Uterus (tissue), 4 donors: ENCODE measurements at places on chromosomes 1 and 21. TPM values are rescaled to one million over a fixed set of nuclear protein-coding genes. Genes with fewer than 3 reads are reported as not detected.

DNA sequence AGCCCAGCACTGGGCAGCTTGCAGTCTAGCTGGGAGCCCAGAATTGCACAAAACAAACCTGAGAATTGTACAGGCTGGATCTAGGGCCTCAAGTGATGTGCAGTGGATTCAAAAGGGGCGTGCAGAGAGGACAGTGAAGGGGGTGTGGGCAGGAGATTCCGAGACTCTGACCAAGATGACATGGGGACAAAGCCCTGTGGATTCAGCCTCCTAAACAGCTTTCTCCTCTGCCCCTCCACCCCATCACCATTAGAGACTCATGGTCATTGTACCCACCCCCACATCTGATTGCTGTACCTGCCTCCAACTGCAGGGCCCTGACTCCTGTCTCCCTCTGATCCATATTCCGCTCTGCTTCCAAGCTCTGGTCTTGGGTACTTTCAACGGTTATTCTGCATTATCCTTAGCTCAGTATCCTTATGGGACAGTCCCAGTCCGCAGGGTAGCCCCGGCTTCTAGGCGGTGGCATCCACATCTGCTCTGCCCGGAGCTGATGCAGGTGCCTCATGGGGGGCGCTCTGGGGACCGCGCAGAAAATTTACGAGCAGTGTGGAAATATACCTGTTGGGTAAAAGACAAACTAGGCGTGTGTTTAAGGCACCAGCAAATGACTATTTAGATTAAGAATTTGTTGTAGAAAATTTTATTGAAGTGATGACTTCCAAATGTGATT is 1.7 kb upstream of the BMP8A start:
- DNase-seq = no peak

DNA sequence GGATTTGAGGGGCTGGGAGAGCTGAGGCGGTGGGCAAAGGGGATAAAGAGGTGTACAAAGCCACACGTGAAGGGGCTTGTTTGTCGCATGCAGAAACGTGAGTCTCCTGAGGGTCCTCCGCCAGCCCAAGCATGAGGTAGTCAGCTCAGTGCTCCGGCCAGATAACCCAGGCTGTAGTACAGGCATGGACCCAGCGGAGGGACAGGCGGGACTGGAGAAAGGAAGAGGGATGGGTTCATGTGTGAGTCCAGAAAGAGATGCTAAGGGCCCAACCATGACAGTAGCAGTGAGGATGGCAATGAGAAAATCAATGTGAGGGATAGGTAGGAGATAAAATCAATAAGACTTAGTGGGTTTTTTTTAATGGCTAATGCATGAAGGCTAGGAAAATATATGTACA is 13.7 kb upstream of the ELK4 start:
- no peak for DNase-seq

GRCh38 chr1:2003541-2004131 is at the start of gene CFAP74:
TSS of gene CFAP74 (minus strand) at chr1:2003786. CDS start at chr1:1990956, 12,830 bp downstream.
- no peak for DNase-seq

Gene GCSAML
- 0.21 TPM for total RNA-seq

GRCh38 chr21:32516756-32517649 is 68.3 kb downstream of the TCP10L start:
- DNase-seq = peak; percentile 41

Gene FCRL2
- total RNA-seq = 0.59 TPM

Gene COL6A1
- total RNA-seq = 880 TPM

Gene MEX3A
- total RNA-seq = 0.29 TPM

GRCh38 chr1:200323856-200324400 is 85.9 kb downstream of the ZNF281 start:
- no peak for DNase-seq

DNA sequence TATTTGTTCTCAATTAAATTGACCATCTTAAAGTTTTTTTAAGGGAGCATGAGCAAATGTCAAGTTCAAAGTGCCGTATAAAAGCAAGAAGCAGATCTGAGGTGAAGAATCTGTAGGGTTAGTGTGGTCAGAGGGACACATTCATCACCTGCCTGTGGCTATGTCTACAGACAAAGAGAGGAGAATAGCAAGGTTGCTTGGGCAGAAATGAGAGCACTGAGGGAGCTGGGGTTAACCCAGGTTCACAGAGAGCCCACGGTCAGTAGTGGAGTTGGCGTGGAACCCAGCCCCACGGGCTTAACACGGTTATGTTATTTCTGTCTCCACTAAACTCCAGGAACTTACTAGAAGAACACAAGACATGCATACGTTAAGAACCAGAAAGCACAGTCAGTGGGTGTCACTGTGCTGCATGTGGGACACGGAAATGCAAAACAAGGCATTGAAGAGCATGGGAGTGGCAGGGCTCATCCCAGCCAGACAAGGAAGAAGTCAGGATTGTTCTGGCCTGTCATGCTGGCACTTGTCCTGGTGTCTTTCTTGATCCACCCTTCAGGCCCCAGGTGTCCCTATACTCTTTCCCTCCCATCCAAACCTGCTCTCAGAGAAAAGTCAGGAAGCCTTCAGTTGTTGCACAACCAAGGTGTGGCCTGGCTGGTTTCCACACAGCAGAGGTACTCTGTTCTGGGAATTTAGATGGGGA is 95.5 kb upstream of the IVNS1ABP start:
- DNase-seq = no peak

Gene PCSK9
- not detected for total RNA-seq

Gene KRTAP12-2
- not detected for total RNA-seq

DNA sequence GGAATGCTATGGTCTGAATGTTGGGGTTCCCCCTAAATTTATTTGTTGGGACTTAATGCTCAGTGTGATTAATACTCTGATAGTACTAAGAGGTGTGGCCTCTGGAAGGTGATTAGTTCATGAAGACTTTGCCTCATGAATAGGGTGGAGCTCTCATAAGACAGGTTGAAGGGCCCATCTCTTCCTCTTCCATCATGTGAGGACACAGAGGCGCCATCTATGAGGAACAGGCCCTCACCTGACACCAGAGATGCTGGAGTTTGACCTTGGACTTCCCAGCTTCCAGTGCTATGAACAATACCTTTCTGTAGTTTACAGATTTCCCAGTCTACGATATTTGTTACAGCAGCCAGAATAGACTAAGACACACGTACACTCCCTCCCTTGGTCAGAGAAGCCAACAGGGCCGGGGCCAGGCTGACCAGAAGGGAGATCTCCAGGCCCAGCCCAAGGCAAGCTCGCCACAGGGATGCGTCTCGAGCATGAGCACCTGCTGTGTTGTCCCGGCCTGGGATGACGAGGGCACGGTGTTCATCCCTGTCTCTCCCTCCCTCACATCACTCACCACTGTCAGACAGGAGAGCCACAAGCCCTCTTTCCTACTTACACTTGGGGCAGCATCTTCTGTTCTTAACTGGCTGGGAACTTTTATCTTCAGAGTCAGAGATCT is 4.7 kb upstream of the ABCG1 start:
- DNase-seq = no peak

GRCh38 chr21:45638707-45639106 is 4.8 kb upstream of the PCBP3 start:
- DNase-seq = no peak

GRCh38 chr1:64495878-64496277 is 25.9 kb downstream of the CACHD1 start:
- DNase-seq = no peak

DNA sequence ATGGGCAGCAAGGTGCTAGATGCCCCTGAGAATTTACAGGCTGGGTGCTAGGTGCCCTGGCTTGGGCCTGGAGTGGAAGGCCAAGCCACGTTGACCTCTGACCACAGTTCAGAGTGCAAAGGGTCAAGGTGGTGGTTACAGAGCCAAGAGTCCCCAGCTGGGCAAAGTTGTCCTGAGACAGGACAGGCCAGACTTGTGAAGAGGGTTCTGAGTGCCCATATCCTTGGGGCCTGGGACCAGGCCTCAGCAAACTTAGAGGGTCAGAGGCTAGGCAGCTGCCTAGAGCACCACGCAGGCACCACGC is 18.9 kb upstream of the SELENON start:
- DNase-seq = no peak

GRCh38 chr1:30726236-30726635 is 2.9 kb upstream of the MATN1 start:
- DNase-seq = no peak

Gene TMPRSS15
- 0.07 TPM for total RNA-seq

DNA sequence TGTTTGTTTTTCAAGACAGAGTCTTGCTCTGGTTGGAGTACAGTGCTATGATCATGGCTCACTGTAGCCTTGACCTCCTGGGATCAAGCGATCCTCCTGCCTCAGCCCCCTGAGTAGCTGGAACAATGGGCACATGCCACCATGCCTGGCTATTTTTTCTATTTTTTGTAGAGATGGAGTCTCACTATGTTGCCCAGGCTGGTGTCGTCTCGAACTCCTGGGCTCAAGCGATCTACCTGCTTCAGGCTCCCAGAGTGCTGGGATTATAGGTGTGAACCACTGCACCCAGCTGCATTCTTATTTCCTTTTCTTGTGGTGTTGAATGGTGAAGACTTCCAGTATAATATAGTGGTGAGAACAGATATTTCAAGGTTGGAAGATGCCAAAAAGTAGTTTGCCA is 28.0 kb downstream of the B3GALT5 start:
- DNase-seq = no peak

Gene LCE1B
- not detected for total RNA-seq

Gene MYOC
- 5.6 TPM for total RNA-seq

GRCh38 chr1:84573481-84573966 is 716 bp downstream of the CTBS start:
- no peak for DNase-seq

- DNase-seq = no peak
Observed at GRCh38 chr1:28246427-28246832, 10.5 kb downstream of the ATP5IF1 start.

GRCh38 chr1:8392522-8392921 is 74.6 kb downstream of the SLC45A1 start:
- no peak for DNase-seq

Gene TACSTD2
- total RNA-seq = 0.73 TPM

Gene SLC16A4
- 3.8 TPM for total RNA-seq

GRCh38 chr1:175820456-175821025 is 77.1 kb upstream of the TNR start:
- DNase-seq = no peak

DNA sequence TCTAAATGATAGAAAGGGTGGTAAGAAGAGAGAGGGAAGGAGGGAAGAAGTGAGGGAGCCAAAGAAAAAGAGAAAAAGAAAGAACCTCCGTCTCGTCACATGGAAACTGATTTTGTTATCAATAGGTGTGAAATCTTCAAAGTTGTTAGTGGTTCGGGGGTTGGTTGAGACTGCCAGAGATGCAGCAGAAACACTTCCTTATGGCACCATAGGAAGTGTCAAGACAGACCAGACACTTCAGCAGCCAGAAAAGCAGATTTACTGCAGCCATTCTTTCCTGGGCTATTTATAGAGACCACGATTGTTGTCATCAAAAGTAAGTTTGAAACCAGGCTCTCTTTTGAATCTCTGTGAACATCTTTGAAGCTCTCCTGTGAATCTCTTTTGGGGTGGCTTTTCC is 150.5 kb downstream of the PLPPR5 start:
- no peak for DNase-seq

Gene RGS4
- 37.7 TPM for total RNA-seq

DNA sequence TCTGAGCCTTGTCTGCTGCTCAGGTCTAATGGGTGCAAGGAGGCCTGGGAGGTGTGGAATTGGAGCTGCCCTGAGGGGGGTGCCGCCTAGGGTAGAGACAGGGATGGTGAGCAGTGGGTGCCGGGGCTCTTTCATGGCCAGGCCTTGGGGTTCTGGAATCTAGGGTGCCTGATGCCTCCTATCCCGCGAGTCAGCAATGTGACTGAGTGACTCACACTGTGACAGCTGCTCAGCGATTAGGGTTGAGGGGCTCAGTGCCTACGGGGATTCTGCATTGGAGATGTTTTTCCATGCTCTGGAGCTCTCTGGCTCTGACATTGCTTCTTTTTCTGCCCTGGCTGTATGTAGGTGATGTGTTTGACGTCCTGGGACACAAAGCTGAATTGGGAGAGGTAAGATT is 16.8 kb downstream of the ATP8B2 start:
- no peak for DNase-seq

GRCh38 chr21:27825035-27825434 is 858.1 kb upstream of the ADAMTS5 start:
- no peak for DNase-seq

DNA sequence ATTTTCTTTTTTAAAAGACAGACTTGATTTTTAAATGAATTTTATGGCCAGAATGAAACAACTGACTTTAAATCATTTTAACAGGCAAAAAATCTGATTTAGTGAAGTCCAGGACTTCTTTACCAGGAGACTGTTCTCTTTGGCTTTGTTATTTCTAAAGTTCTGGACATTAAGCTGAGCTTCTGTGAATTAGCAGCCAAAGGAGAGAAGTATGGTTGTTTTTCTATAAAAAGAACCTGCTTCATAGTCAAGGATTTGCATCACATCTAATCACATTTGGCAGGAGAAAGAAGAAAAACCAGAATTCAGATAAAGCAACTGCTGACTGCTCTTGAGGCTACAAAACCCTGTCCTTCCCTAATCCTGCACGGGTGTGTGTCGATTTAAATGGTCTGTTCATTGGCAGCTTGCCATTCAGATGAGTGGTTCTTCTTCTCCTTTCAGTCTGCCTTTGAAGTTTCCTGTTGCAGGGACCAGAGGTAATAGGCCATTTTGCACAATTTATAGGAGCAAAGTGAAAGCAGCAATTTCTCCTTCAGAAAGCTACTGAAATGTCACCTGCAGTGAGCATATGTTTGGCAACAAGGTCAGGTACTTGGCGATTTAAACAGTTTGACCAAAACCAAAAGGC is 215.4 kb downstream of the OLFM3 start:
- no peak for DNase-seq

DNA sequence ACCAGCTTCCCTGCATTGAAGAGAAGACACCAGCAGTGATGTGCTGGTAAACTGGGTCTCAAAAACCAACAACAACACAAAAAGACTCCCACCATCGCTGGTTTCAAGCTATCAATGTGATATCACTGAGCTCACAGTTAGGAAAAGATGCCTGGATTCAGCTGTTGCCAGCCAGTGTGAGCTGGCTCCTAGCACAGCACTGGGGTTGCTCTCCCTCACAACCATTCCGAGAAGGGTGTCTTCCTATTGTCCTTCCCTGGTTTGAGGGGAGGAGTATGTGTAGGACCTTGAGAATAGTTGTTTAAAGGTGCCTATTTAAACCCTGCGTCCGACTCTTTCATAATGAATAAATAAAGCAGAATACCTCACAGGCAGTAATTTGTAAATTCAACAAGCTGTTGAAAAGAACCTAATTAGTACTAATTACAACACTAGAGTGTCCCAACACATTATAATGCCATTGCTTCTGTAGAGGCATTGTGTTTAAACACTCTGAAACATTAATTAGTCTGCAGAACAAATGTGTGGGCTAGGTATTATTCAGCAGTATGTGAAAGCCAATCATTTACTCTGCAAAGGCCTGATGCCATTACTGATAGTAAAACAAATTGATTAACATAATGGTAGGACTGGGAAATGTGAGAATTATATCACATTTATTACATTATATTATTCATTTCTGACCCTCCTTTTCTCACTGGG is 17.2 kb downstream of the NIBAN1 start:
- no peak for DNase-seq

DNA sequence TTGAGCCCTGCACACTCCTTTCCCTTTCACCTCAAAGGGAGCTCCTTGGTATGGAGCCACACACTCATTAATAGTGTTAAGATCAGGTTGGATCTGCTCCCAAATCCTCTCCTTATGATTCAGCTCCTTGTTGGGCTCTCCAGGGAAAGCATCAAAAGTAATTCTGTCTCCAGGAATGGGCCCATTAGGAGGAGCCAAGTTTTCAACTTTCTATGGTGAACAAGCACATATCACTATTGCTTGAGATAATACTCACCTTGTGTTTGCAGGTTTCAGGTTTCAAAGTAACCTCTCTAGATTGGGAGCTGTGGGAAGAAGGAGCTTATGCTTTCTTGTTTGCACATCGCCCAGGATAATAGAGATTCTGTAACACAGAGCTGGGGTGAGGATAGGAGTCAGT is 164.8 kb downstream of the TNFSF18 start:
- no peak for DNase-seq

Gene REG4
- not detected for total RNA-seq

Gene CFAP57
- total RNA-seq = 1.5 TPM
